Cardiac atrium fibroblast (primary cell): ENCODE measurements at places on chromosomes 6 and 20. TPM values are rescaled to one million over a fixed set of nuclear protein-coding genes. Genes with fewer than 3 reads are reported as not detected.

Gene TRIM26
- total RNA-seq = 25.8 and 34.8 TPM in 2 replicates

Gene SYCP2L
- not detected in 2 replicates for total RNA-seq

Gene CLPSL1
- total RNA-seq = not detected in 2 replicates

Gene FNDC11
- 0.16 and 0.36 TPM in 2 replicates for total RNA-seq

Gene CNKSR3
- total RNA-seq = 4.7 and 6.2 TPM in 2 replicates

Gene PPIL6
- 0.36 and 3.1 TPM in 2 replicates for total RNA-seq

Gene IMPG1
- not detected in 2 replicates for total RNA-seq

Gene ABHD16B
- total RNA-seq = not detected in 2 replicates

Gene CDH26
- 0.32 TPM in 1 of 2 replicates, not detected in the other for total RNA-seq
